ENCODE measurements at places on chromosomes 3 and 15.

DNA sequence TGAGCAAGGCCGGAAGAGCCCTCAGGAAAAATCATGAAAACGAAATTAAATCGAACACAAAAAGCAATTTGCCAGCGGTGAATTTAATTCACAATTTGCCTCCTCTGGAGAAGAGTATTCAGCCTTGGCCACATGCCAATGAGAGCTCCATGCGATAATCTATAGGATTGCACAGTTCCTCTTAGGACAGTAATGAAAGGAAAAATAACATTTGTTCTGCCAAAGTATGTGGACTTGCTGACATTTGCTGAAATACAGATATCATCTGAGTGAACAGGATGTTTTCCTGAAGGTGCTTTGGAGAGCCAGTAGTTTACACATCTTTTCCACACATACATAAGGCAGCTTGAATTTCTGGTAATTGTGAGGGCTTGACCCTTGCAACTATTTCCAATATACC lies 188.6 kb upstream of the PDZRN3 start:
- no peak for DNase-seq

DNA sequence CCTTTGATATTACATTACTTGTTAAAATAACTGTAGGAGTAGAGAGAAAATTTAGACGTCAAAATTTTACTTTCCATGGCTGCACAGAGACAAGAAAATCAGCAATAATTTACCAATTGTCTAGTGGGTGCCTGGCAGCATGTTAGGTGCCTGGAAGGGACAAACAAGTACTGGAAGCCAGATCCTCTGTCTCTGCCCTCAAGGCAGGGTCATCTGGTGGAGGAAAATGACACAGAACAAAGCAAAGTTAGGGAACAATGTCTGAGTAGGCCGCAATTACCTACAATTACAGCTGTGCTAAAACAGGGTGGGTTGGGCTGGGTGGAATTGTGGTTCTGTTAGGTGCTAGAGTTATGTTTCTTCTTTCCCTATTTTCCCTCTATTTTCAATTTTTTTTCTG lies 7.4 kb downstream of the CCDC174 start:
- DNase-seq: no peak

GRCh38 chr15:68785541-68785940 lies 35.2 kb downstream of the ANP32A start:
- DNase-seq: no peak

GRCh38 chr3:13794322-13794721 lies 85.5 kb downstream of the WNT7A start:
- no peak for DNase-seq

GRCh38 chr3:72590732-72591221 lies 257.5 kb downstream of the SHQ1 start:
- no peak for DNase-seq

DNA sequence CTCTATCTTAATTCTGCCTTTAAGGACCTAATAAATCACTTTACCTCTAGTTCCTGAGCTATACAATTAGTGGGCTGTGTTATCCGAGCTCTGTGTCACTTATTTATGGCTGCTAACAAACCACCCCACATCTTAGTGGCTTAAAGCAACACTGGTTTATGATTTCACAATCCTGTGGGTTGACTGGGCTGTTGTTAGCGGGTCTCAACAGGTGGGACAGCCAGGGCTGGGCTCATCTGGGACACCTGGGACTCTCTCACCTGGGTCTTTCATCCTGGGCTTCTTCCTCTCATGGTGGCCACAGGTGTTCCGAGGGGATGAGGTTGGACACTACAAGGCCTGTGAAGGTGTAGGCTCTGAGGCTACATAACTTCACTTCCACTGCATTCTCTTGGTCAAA lies 35.8 kb upstream of the CHST2 start:
- DNase-seq: no peak

All from activated T-cell treated with anti-CD3 and anti-CD28 coated beads for 48 hours (primary cell).